ENCODE measurements at places on chromosomes 12 and 14.

- peak; percentile 63 for DNase-seq
Measured at GRCh38 chr12:66188584-66189485, at the start of gene IRAK3. Gene IRAK3, plus strand, starts transcription at chr12:66189214. Its CDS starts 86 bp downstream, at chr12:66189300.

DNA sequence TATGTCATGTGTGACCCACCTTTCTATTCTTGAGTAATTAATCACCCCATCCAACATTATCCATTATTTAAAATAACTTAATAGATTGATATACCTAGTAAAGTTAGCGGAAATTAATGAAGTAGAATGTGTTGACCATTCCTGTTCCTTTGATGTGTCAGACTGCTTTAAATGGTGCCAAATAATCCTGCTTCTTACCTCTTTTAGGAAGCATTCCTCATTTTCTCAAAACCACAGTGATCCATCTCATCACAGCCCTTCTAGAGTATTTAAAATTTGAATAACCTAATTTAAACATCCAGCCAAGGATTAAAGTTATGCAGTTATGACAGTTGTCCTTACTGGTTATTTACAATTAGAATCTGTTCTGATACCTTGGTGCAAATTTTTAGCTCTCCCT is 6.9 kb downstream of the MGAT4C start:
- DNase-seq: peak; percentile 53

DNA sequence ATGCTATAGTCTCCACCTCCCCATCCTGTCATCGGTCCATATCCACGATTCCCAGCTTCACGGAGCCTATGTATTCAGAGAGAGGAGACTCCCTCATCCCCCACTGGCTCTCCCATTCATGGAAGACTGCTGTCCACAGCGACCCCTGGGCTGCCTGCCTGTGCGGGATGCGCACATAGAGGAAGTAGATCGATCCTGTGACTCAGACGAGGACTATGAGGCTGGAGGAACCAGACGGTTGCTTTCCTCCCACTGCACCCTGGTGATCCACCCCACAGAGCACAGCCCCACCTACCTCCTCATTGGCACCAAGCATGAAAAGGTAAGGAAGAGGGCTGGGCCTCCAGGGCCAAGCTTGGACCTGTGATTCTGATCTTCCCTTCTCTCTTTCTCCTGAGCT is 24.4 kb downstream of the PIGH start:
- no peak for DNase-seq

- DNase-seq: no peak
Measured at GRCh38 chr12:108414021-108414420, 74.9 kb upstream of the CMKLR1 start.

GRCh38 chr12:32395026-32395425 is 4.3 kb upstream of the FGD4 start:
- no peak for DNase-seq

GRCh38 chr12:42360747-42361403 is 34.9 kb downstream of the PPHLN1 start:
- no peak for DNase-seq

All from astrocyte of the hippocampus (primary cell).